ENCODE measurements at places on chromosomes 4 and X.

DNA sequence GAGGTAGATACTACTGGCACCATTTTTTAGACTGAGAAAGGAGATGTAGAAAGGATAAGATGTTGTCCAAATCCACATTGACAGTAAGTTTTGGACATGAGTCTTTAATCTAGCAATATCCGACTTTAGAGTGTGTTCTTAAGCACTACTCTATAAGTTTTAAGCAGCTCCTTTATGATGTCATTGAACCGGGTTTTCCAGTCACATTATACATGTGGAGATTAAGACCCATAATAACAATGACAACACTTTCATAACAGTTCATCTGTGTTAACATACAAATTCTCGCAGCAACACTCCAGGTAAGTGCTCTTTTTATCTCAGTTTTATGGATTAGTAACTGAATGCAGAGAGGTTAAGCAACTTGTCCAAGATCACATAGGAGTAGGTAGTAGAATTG lies 30.3 kb upstream of the CXCL8 start:
- no peak for DNase-seq

GRCh38 chr4:111630705-111631104 lies 514.5 kb upstream of the FAM241A start:
- no peak for DNase-seq

DNA sequence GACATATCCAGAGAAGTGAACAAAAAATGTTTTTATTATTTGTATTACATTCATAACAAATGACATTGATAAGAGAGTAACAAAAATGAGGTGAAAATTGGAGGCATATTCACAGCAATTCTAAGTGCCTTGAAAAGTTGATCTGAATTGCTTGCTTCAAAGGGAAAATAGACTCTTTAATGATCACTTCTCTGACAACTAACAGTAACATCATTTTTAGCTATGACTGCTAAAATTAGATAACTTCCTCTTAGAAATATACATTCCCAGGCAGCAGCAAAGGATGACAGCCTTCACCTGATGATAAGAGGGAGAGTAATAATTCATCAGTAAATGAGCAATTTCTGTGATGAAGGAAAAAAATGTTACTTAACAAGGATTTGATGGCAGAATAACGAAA lies 472.5 kb downstream of the PCDH10 start:
- DNase-seq: no peak

DNA sequence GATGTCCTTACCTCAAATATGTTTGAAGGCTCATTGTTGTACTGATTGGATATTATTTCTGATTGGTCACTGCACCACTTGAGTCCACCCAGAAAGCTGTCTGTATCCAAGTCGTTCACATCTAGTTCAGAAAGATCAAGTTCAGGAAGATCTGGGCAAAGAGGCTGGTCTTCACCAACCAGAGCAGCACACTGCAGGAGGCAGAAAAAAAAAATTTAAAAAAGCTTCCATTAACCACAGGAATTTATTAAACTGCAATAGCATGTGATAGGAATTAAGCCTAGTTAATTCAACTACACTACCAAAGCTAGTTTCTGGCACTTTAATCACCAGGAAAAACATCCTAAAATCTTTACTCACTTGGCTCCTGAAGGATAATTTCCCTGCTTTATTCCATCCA lies 5.1 kb downstream of the PPARGC1A start:
- DNase-seq: no peak

GRCh38 chr4:81472281-81473182 lies 825 bp upstream of the RASGEF1B start:
- peak; percentile 35 for DNase-seq

- no peak for DNase-seq
These were observed 16.3 kb downstream of the L1CAM start for GRCh38 chrX:153869473-153870287.

GRCh38 chr4:137422666-137423065 lies 109.6 kb downstream of the PCDH18 start:
- DNase-seq: no peak

- no peak for DNase-seq
These were observed 221.8 kb upstream of the IGFBP7 start for GRCh38 chr4:57331959-57332358.

DNA sequence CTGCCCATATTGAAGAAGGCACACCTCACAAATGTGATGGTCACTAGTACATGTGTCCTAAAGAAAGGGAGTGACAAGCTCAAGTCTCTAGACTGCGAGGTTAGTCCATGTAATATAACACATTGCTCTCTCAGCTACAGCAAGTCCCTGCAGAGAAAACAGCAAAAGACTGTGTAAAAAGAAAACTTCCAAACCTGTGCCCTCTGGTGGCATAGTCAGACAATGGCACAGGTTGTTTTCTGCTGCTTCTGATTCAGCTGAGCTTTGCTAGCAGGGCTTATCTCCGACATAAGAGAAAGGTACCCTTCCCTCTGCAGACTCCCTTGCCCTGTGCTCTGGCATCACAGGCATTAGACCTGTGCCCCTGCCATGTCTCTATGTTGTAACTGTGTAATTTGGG lies 1.4 kb upstream of the SERPINA7 start:
- no peak for DNase-seq

GRCh38 chrX:8232406-8232805 lies 61.3 kb upstream of the VCX2 start:
- DNase-seq: no peak

- DNase-seq: no peak
These were observed at the start of gene DMD for GRCh38 chrX:33211356-33212260. Gene DMD, minus strand, starts transcription at chrX:33211549. Its CDS starts 237 bp downstream, at chrX:33211312.

GRCh38 chr4:8427761-8428287 lies 12.7 kb downstream of the ACOX3 start:
- DNase-seq: peak; percentile 23

GRCh38 chr4:182272151-182272550 lies 28.9 kb downstream of the TENM3 start:
- no peak for DNase-seq

- no peak for DNase-seq
These were observed 22.9 kb downstream of the NPY1R start for GRCh38 chr4:163309466-163309865.

- DNase-seq: no peak
These were observed 147.8 kb downstream of the ARHGAP10 start for GRCh38 chr4:147879676-147880075.

DNA sequence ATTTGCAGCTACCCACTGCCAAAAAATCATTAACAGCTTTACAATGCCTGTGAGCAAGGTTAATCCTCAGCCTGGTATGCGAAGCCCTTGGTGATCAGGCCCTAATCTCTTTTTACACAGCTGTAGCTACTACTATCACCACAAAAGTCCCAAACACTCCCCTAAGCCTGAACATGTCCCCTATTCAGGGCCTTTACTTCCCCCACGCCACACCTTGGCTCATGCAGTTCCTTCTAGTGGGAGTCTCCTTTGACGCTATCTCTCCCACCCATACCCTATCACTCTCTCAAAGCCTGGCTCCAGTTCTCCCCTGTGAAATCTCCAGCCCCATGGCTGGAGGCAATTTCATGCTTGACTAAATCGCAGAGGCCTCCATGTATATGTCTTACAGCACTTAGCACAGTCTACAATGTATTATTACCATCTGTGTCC lies 90.6 kb upstream of the CBR4 start:
- no peak for DNase-seq

DNA sequence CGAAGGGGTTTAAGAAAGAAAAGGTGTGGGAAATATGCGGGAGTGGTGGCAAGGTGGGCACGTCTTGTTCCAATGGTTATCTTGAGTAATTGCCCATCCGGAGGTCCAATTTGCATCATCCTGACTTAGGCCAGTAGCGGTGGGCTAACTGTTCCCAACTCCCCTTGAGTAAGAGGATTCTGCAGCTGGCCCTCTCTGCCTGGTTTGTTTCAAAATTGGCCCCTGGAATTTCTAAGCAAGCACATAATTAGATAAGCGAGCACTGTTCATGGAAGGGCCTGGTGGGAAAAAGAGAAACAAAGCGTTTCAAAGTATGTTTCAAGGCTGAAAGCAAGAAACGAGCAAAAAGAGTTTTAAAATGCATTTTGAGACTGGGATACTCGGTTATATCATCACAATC lies 198.2 kb downstream of the CEP135 start:
- no peak for DNase-seq

GRCh38 chrX:153875391-153876111 lies 10.4 kb downstream of the L1CAM start:
- peak; percentile 19 for DNase-seq

DNA sequence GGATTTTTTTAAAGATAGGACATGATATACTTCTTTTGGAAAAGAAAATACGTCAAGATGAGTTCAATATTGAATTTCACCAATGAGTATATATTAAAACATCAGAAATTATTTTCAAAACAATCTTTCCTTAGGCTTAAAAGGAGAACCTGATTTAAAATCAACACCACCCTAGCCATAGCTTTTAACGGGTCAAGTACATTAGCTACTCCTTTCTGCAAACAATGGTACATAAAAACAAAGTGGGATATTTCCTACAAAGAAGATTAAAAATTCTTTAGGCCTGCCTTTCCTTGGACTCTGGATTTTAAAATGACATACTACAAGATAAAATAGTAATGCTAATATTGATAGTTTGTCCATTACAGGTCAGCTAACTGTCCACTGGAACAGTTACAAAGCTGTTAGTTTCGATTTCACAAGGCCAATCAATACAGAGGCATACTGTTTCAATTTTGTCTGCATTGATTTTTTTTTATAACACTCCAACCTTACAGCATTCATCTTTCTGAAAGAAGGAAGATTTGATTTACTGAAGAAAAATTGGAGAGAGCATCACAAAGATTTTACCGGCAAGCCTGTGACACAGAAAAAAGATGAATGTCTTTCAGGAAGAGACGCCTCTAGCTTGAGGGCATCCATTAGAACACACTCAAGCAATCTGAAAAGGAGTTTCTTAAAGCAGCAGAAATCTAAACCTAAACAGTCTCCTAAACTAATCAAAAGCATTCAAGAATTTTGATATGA lies 97.2 kb downstream of the MAB21L2 start:
- no peak for DNase-seq

- DNase-seq: peak; percentile 84
These were observed 16.0 kb upstream of the SH3TC1 start for GRCh38 chr4:8182858-8183725.

DNA sequence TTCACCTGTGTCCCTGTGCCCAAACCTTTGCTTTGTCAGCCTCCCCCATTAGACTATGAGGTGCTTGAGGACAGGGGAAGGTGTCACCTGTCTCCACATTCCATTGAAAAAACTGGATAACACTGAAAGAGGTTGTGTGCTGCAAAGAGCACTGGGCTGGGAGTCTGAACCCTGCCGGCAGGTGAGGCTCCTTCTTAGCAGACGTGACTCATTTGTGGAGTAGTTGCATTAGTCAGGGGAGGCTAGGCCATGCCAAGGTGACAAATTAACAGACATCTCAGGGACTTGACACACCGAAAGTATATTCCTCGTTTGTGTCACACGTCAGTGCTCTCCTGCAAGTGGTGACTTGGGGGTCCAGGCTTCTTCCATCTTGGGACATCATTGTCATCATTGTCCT lies 95.9 kb upstream of the STX18 start:
- no peak for DNase-seq

- no peak for DNase-seq
These were observed 648.3 kb downstream of the GABRG1 start for GRCh38 chr4:45475548-45475947.

GRCh38 chrX:149493567-149494562 lies 11.2 kb downstream of the IDS start:
- no peak for DNase-seq

DNA sequence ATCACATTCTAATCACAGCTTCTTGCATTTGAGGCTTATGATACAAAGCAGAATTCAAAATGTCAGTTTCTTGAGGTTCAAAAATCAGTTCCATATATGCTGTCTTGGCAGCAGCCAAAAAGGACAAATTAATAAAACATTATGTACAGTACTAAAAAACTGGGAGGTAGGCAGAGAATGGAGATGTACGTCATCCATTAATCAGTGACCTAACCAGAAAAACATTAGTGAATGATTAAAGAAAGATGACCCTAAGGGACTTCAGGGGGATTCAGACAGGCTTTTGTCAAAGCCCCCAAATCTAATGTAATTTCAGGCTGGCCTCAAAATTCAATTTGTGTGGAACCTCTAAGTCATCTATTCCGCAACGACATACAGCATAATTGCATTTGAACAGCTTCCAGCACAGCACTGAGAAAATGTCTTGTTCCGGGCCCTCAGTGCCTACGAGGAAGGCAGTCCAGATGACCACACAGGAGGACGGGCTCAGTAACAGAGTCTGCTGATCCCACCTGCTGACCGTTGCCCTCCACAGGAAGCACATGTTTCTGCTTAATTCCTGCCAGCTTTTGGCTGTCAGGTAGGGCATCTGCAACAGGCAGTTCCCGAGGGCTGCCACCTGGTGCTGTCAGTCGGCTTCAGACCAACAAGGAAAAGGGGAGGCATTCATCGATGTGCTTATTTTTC lies 83.8 kb upstream of the HHIP start:
- no peak for DNase-seq

- DNase-seq: no peak
These were observed 312.2 kb upstream of the DIAPH2 start for GRCh38 chrX:96372313-96373046.

GRCh38 chrX:119605464-119606279 lies 552 bp downstream of the NKRF start:
- no peak for DNase-seq

Measured in tibial nerve (tissue), 4 donors.